ENCODE measurements at places on chromosomes 2 and 18.

- DNase-seq = no peak
These were observed 90.1 kb downstream of the ACVR1 start for GRCh38 chr2:157785866-157786662.

DNA sequence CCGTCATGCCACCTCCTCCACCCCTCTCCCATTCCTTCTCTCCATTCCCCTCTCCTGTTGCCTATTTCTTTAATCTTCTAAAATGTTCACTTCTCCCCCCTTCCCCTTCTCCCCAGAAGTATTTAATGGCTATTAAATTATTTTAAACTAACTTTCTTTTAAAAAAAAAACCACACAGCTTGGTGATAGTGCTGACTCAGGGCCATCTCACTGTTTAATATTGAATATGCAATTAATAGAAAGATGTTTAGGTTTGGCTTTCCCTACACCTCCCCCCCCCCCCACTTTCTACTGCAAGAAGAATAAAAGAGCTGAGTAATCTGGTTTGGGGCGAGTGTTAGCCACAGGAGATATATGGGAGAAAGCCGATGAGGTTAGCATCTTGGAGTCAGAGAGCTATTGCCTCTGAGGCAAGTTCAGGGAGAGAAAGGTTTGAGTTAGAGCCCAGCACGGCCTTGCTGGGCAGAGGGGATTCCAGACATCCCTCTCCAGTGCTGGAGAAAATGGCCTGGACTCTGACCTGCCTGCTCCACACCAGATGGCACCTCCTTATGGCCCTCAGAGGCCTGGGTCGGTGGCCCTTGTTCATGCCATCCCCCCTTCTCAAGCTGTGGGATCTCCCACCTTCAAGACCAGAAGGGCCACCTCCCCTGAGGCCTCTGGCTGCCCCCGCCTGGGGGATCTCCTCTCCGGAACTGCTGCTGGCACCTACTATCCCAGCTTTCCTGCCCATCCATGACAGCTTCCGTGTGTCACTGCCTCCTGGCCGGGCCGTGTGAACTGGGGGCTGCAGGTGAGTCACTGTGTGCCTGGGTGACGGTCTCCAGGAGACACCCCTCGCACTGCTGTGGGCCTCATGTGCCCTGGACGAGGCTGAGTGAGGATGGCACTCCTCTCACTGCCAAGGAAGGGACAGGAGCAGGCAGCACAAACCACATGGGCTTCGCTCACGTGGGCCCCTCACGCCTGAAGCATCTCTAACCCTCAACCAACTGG is 246.9 kb downstream of the CELF4 start:
- DNase-seq = no peak

DNA sequence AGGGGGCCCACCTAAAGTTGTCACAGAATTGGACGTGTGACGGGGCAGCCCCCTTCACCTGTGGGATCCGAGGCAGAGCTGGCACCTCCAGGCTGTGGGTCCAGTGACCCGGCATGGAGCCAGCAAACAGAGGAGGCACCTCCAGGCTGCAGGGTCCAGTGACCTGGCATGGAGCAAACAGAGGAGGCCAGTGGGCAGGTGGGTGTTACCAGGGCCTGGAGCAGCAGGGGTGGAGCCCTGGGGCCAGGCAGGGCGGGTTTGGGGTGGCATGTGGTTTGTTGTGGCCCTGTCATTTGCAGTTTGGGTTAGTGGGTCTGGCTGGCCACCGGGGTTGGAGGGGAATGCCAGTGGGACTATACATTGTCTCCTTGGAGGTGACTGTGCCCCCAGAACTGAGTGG is 68.2 kb downstream of the HPCAL1 start:
- no peak for DNase-seq

DNA sequence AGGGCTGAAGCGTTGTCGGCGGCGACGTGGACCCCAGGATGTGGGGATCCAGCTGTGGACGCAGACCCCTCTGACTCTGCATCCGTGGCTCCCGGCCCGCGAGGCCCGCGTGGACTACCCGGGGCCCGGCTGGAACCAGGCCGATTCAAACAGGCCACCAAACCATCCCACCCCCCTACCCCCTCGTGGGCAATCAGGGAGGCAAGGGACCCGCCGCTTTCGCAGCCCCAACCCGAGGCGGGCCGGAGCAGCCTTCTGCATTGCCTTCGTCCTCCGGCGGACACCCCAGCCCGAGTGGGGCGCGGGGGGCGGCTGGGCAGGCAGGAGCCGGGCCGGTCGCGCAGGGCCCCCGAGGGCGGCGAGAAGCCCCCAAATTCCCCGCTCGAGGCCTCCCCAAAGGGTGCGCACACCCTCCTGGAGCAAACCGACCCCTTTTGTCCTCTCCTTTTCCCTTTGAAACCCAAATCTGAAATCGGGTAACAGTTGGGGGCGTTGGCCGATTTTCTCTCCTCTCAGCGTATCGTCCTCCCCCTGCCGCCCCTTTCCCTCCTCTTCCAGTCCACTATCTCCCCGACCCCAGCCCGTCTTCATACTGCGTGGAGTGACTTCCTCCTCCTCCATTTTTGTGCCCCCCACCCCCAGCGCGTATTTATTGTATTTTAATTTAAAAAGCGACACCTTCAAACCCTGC is 7.4 kb downstream of the SP9 start:
- DNase-seq = no peak

- DNase-seq = no peak
These were observed 216.1 kb downstream of the ETAA1 start for GRCh38 chr2:67613227-67613626.
